ENCODE measurements at places on chromosomes 12 and 14.

GRCh38 chr12:49188201-49188915 lies 522 bp downstream of the TUBA1A start:
- peak; percentile 48 for DNase-seq

DNA sequence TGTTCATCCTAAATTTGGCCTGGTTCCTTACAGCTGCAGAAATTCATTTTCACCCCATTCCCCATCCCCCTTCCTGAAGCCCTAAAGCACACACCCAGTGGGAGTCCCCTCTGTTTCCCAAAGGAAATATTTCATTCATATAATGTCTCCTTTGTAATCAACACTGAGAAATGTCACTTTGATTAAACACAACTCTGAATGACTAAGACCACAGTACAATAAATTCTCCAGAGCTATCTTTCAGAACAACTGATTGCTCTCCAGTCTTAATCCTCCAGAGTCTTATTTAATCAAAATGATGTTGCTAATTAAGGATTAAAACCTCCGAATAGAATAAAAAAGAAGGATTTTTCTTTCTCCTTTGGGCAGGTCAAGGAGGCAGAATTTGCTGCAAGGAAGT lies 6.4 kb downstream of the SLC15A5 start:
- no peak for DNase-seq

GRCh38 chr14:34374998-34375740 lies 86.9 kb downstream of the SPTSSA start:
- DNase-seq: no peak

DNA sequence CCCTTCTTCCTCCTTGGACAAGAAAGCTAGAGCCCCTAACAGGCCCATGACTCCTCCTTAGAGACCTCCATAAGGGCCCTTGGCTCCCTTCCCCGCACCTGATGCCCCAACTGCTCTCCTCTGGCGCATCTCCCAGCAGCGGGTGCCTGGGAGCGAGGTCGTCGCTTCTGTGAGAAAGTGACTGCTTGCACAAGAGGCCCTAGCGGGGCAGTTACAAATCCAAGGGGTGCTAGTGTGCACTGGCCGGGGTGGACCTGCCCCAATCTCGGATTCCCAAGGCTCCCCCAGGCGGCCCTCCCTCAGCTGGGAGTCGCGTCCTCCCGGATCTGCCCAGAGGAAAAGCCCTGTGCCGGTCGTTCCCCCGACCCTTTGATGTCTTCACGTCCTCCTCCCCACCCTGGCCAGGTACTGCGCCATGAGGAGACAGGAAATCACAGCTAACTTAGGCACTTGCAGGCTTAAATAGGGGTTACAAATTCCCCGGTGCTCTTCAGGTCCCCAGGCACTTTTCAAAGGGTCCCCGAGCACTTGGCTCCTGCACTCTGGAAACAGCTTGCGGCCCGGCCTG lies 2.8 kb downstream of the NKX2-8 start:
- DNase-seq: no peak

- DNase-seq: no peak
Measured at GRCh38 chr12:90908465-90908864, 46.5 kb downstream of the CCER1 start.

- DNase-seq: no peak
Measured at GRCh38 chr12:29073631-29074239, 75.3 kb upstream of the FAR2 start.

GRCh38 chr12:124915239-124916236 lies 1.1 kb upstream of the UBC start:
- no peak for DNase-seq

GRCh38 chr14:38929416-38929815 lies 173.6 kb downstream of the SEC23A start:
- no peak for DNase-seq

- DNase-seq: no peak
Measured at GRCh38 chr12:777550-778047, 25.2 kb downstream of the WNK1 start.

DNA sequence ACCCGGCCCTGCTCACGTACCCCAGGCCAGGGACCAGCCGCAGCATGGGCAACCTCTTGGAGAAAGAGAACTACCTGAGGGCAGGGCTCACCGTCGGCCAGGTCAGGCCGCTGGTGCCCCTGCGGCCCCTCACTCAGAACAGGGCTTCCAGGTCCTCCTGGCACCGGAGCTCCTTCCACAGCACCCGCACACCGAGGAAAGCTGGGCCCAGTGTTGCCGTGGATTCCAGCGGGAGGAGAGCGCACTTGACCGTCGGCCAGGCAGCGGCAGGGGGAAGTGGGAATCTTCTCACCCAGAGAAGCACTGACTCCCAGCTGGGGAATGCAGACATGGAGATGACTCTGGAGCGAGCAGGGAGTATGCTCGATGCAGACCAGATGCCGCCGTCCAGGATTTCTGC lies 7.9 kb upstream of the VAMP1 start:
- DNase-seq: no peak

DNA sequence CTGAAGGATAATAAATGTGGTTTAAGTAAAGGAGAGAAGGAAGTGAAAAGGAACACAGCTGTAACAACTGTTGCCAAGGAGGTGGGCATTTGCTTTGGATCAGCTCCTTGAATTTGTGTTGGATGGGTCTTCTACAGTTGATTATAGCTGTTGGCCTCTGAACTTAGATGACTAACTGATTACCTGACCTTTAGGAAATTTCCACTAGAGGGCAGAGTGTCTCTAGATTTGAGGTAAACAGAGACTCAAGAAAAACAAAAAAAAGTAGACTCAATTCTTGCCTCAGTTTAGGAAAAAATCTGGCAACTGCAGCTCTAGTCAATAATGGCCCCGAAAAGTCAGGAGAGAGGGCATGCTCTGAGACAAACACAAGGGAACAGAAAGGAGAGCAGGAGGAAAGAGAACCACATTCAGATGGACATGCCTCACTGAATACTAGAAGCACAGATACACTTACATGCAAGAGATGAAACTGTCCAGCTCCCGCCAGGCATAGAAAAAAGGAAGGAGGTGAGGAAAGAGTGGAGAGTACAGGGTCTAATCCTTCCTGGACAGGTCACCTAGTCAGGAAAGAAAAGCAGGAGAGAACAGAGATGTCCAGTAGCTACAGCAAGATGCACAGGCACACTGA lies 20.6 kb downstream of the COX14 start:
- no peak for DNase-seq

DNA sequence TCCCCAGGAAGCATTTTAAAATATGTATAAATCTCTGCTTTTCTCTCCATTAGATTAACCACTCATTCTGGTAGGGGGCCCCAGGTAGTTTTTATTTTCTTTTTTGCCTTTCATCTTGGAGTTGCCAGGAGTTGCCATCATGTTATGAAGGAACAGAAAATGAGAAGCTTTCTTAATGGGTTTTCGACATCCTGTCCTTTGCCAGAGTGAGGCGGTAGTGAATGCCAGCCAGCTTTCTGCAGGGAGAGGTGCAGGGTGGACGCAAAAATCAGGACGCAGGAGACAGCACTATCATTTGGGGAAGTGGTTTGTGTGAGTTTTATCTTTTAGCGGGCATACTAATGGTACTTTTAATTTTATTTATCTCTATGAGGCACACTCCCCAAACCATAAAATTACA lies 1.7 kb downstream of the RASSF8 start:
- no peak for DNase-seq

DNA sequence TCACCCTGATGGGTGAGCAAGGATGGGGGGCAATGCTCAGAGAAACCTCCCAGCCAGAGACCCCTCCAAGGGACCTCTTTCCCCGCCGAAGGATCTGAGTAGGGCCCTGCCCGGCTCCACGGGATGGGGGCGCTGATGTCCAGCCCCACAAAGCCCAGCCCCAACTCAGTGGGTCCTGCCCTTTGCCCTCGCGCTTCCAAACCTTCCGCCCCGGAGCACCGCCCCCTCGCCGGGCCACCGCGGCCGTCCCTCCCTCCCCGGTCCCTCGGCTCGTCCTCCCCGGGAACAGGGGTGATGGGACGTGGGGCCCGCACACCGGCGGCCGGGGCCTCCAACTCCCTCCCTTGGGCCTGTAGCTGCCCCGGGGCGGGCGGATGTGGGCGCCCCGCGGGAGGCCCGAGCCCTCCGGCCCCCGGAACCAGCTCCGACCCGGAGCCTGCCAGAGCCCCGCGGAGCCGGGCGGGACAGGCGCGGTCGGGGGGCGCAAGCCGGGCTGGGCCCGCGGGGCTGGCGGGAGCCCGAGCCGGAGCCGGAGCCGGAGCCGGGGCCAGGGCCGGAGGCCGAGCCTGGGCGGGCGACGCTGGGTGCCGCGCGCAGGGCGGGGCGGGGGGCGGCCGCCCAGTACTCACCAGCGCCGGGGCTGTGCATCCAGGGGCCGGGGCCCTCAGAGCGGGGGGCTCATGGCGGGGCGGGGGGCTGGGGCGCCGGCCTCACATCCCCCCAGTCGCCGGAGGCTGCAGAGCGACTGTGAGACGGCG lies 386 bp downstream of the HDAC7 start:
- DNase-seq: no peak

- DNase-seq: peak; percentile 22
Measured at GRCh38 chr14:81303258-81303935, 82.6 kb upstream of the GTF2A1 start.

GRCh38 chr12:116689979-116690744 lies 47.7 kb downstream of the SPRING1 start:
- DNase-seq: no peak

- DNase-seq: no peak
Measured at GRCh38 chr12:3161861-3162260, 84.7 kb downstream of the TSPAN9 start.

- DNase-seq: no peak
Measured at GRCh38 chr12:27970401-27971120, 2.0 kb downstream of the PTHLH start.

DNA sequence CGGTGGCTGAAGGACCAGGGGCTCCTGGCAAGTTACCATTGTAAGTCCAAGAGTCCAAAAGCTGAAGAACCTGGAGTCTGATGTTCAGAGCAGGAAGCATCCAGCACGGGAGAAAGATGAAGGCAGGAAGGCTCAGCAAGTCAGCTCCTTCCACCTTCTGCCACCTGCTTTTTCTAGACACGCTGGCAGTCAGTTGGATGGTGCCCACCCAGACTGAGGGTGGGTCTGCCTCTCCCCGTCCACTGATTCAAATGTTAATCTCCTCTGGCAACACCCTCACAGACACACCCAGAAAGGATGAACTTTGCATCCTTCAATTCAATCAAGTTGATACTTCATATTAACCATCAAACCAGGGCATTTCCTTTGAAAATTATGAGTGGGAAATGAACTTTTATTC lies 1272.4 kb upstream of the TMEM132C start:
- no peak for DNase-seq

DNA sequence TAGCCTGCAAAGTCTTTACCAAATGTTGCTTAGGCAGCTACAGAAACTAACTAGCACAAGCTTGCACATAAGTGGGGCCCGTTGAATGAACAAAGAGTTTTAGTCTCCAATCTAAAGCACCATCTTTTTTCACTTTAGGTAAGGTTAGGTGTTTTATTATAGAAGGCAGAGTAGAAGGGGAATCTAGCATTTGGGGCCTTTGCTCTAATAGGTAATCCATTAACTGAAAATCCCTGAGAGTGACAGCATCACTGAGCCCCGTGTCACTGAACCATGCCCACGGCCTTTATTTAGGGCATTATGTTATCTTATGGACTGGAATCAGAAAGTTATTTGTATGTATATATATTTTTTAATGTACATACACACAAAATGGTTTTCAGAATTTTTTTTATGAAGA lies 25.1 kb downstream of the CPNE8 start:
- no peak for DNase-seq

GRCh38 chr14:40240245-40240859 lies 808.1 kb upstream of the FBXO33 start:
- no peak for DNase-seq

DNA sequence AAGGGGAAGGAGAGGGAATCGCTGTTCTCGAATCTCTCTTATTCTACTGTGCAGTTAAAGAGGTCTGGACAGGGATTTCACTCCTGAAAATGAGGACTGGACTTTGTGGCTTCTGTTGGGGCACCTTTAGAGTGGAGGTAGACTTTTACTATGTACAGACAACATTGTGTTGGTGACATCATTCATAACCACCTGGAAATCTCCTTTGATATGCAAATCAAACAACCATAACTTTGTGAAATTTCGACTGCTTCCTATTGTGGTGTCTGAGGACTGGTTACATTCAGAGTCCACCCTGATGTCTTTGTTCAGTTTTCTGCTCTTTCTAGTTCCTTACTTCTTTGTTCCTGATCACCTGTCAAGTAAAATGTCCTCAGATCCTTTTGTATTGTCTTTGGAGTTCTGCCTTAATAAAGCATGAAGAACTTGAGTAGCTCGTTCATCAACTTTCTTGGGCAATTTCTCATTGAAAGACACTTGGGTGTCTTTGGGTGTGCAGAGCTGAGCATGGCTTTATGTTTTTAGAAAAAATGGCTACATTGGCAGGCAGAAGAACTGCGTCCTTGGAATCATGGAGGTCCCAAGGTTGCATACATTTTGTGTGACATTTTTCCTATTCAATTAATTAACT lies 29.8 kb downstream of the LRRK2 start:
- no peak for DNase-seq

GRCh38 chr14:95597784-95598211 lies 62.9 kb downstream of the GLRX5 start:
- no peak for DNase-seq

DNA sequence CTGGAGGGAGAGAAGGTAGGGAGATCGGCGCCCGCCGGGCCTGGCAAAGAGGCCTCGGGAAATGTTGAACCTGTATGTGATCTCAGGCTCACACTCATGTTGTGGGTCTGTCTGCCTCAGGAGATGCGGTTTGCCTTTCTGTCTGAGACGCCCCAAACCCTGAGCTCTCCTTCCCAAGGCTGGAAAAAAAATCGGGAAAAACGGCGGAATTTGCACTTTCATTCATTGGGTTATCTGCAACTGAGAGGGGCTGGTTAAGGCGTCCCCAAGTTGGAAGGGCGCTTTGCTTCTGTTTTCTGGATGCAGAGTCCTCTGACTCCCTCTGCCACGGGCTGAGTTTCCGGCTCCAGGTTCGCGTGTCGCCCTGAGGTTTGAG lies 5.0 kb upstream of the HOXC9 start:
- no peak for DNase-seq

DNA sequence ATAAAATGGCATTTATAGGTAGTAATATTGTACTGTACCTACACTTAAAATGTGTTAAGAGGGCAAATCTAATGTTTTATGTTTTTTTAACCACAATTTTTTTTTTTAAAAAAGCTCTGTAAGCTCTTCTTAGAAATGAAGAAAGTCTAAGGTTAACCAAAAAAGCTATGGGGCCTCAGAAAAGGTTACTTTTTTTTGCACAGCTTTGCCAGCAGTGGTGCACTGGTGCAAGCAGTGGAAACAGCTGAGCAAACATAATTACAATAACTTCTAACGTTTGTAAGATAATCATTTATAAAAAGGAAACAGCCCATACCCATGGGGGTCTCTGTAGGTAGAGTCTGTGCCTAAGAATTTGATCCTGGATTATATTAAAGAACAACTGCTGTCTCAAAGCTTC lies 85.1 kb upstream of the NID2 start:
- DNase-seq: peak; percentile 44

DNA sequence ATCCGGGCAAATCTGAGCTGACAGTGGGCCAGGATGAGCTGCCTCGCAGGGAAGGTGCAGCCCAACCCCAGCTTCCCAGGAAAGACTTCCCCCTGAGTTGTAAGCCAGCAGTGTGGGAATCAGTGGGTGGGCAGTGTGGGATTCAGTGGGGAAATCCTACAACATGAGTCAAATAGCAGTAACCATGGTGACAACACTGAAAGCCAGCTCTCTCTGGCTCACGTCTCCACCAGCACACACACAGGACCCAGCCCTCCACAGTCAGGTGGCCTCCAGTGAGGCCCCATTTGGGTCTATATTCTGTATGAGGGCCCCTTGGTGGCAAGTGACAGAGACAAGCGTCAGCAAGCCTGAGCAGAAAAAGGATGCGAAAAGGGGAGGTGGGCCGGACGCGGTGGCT lies 6.0 kb upstream of the LGALS3 start:
- peak; percentile 12 for DNase-seq
